Heart right ventricle (tissue), 16 donors: ENCODE measurements at places on chromosomes 6 and 20. TPM values are rescaled to one million over a fixed set of nuclear protein-coding genes. Genes with fewer than 3 reads are reported as not detected.
A peak's percentile ranks its signal among the peaks of the same experiment; 100 is the strongest.

The PARD6B gene
- total RNA-seq: 4.0 TPM

- DNase-seq: no peak
Observed at GRCh38 chr6:154932515-154933027, 62.5 kb upstream of the TIAM2 start.

The CST9 gene
- total RNA-seq: not detected

The ID4 gene
- 1.8 TPM for total RNA-seq

GRCh38 chr6:109297406-109298110, 84.7 kb downstream of the CD164 start:
- DNase-seq: no peak

The PI16 gene
- 13.5 TPM for total RNA-seq

The MYLK4 gene
- total RNA-seq: 1.1 TPM

GRCh38 chr6:3229566-3230178, 2.2 kb upstream of the TUBB2B start:
- no peak for DNase-seq

The ARMC12 gene
- 0.37 TPM for total RNA-seq

The GPX5 gene
- not detected for total RNA-seq

The SLC26A8 gene
- total RNA-seq: 0.11 TPM

The ATP9A gene
- 27.3 TPM for total RNA-seq

GRCh38 chr6:123668063-123668462, 31.3 kb upstream of the TRDN start:
- DNase-seq: no peak

- no peak for DNase-seq
Observed at GRCh38 chr20:47003223-47003622, 108.6 kb downstream of the EYA2 start.

The FAM184A gene
- total RNA-seq: 0.34 TPM

DNA sequence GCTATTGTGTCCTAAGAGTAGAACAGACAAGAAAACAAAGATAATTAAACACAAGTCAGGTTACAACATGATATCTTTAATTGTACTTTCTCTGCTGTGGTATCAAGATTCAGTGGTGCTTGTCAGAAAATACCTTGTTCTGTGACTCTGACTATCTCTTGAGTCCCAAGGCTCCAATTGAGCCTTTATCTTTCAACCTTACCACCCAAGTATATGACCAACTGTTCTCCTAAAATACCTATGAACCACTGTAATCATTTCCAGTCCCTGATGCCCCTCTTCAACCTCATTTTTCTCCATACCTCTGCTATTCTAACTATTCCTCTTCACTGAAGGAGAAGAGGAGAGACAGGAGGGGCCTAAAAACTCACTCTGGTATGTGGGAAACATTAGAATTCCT, 66.9 kb upstream of the TPD52L1 start:
- no peak for DNase-seq

DNA sequence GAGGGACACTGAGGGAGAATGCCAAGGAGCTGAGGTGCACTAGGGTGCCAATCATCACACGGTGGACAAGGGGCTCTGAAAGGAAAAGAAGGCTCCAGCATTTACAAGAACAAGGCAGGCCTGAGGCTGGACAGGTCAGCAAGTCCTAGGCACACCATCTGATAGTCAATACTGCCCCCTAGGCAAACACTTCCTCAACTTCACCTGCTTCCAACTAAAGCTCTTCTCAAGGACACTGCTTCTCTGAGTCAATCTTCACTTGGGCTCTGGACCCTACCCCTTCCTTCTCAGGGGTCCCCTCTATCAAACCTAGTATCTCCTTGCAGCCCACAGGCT, 37.7 kb upstream of the SLC4A11 start:
- no peak for DNase-seq

DNA sequence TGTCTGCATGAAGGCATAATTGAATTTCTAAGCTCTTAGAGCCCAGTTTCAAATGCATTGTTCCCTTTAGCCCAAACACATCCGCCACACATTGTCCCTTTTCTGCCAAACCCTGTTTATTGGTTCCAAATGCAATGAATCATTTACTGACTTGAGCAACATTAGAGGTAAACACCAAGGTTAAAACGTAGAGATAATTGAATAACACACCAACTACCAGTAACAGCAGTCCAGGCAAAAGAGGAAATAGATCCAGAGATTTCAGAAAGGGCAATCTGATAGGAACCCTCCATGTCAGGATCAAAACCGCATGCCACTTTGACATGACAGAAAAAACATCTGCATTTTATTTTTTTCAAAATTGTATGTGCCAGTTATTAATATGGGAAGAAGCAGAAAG, 114.8 kb downstream of the PKHD1 start:
- no peak for DNase-seq

DNA sequence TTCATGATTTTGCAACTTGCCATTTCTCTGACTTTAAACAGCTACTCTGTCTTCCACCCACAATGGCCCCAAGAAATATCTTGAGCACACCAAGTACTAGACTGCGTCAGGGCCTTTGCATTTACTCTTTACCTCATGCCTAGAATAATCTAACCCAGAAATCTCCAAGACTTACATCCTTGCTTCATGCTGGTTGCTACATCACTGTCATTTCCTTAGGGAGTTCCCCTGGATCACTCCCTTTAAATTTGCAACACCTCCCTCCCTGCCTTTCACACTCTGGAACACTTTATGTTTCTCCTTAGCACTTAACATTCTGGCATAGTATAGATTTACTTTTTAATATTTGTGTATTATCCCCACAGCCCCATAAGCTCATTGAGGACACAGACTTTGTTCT, 4.9 kb upstream of the ELOVL5 start:
- no peak for DNase-seq

- DNase-seq: peak; percentile 72
Observed at GRCh38 chr6:108463784-108464183, 96.9 kb upstream of the FOXO3 start.

DNA sequence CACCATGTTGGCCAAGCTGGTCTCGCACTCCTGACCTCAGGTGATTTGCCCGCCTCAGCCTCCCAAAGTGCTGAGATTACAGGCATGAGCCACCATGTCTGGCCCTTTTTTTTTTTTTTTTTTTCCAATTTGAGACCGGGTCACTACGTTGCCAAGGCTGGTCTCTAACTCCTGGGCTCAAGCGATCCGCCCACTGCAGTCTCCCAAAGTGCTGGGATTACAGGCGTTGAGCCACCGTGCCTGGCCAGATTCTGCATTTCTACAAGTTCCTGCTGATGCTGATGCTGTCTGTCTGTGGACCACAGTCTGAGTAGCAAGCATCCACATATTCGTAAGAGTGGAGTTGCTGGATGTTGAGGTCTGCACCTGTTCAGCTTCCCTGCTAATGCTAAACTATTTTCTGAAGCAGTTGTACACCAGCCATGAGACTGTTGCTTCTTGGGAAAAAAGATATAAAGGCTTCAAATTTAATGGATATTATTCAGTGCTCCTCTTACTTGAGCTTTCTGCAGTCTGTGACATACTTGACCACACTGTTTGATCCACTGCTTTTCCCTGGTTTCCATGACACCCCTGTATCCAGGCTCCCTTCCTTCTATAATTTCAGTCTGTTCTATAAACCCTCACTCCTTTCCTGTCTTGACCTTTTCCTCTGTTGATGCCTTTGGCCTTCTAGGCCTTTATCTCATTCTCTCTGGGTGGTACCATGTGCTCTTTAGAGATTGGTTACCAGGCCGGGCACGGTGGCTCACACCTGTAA, 10.1 kb upstream of the ZBTB12 start:
- DNase-seq: no peak

GRCh38 chr20:50285376-50286173, 94.9 kb downstream of the CEBPB start:
- DNase-seq: no peak

GRCh38 chr6:210104-210456, 82.2 kb upstream of the DUSP22 start:
- no peak for DNase-seq

The ECT2L gene
- total RNA-seq: 2.2 TPM

- no peak for DNase-seq
Observed at GRCh38 chr6:165939047-165939446, 228.6 kb downstream of the TBXT start.

GRCh38 chr6:5132731-5133130, 47.6 kb downstream of the PPP1R3G start:
- peak; percentile 57 for DNase-seq

GRCh38 chr6:142885182-142885867, 59.7 kb downstream of the HIVEP2 start:
- peak; percentile 61 for DNase-seq

GRCh38 chr20:53080969-53081871, 109.1 kb downstream of the TSHZ2 start:
- DNase-seq: no peak

The TRIM15 gene
- not detected for total RNA-seq

The CST1 gene
- total RNA-seq: not detected

The OR2B6 gene
- not detected for total RNA-seq

DNA sequence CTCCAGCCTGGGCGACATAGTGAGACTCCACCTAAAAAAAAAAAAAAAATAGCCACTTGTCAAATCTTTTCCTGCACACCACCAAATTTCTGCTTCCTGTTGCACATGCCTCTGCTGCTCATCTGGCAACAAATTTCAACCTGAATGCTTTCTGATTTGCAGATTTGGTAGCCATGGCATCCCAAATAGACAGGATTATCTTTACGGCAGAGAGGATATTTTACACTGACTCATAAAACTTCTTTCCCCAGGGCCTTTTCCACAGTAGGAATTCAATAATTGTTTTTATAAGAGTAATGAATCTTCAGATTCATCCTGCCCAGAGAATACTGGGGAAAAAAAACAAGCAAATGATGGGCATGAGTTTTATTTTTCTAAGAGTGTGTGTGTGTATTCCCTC, 264.6 kb downstream of the FRK start:
- no peak for DNase-seq

DNA sequence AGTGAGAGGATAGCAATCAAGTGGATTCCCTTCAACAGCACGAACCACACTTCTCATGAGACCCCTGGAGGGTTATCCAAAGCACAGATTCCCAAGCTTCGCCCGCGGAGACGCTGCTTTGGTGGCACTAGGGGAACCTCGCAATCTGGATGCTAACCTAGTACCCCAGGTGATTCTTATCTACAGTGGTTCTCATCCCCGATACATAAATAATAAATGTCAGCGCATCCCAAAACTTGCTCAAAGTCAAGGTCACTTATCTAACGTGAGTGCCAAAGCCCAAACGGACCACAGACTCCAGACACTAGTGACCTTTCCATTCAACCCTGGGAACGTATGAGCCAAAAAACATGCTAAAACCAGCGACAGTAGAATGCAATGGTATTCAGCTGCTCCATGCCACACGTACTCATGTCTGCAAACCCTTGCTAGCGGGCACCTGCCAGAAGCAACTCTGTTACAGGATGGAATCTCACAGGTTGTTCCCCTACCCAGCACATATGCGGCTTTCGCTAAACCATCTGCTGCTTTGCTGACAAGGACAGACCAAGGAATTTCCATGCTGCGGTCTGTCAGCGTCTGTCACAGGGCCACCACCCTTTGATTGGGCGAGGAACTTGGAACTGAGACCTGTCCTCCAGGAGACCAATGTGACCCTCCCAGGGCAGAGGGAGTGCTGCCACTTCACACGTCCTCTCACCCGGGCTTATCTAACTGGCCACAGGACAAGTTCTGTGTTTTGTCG, 16.8 kb downstream of the MYLK4 start:
- DNase-seq: peak; percentile 62

The B3GAT2 gene
- not detected for total RNA-seq

DNA sequence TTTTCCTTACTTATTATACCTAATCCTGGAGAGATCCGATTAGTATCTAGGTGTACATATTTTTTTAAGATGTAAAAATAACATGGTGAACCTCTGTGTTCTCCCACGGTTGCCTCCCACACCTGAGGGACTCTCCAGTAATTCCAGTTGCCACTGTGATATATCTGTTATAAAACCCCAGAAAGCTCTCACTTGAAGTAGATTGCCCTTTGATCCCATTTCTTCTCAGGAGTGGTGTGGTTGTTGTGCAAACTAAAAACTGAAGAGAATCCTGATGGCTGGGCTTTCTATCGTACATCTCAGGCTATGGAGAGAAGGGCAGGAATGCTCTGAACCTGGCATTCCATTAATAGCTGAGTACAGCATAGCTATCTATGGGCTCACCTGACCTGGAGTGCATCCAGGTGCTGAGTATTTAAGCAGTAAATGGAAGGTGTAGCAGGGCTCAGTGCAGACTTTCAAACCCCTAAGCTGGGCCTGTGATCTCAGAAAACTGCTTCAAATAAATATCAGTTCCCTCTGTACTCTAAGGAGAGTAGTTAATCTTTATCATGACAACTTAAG, 41.0 kb downstream of the VGLL2 start:
- DNase-seq: no peak

The RPP40 gene
- 4.1 TPM for total RNA-seq

DNA sequence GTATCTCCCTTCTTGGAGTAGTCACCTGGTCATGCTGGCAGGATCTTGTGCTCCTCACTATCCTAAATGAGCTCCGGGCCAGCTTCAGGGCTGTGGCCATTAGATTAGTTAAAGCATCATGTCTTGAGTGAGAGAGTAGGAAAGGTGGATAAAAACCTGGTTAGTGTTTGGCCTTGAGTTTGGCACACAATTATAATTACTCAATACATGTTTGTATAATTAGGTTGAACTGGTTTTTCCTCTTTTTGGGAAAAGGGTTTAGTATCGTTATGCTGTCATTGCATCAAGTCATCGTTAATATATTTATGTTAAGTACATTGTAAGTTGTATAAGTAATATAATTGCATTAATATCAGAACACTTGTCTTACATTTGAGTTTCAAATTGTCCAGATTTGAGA, 126.3 kb downstream of the CDKAL1 start:
- no peak for DNase-seq

GRCh38 chr6:73139681-73140383, 85.5 kb downstream of the KHDC1L start:
- no peak for DNase-seq

The HLA-DQA2 gene
- 2.0 TPM for total RNA-seq

The HEY2 gene
- 34.3 TPM for total RNA-seq

DNA sequence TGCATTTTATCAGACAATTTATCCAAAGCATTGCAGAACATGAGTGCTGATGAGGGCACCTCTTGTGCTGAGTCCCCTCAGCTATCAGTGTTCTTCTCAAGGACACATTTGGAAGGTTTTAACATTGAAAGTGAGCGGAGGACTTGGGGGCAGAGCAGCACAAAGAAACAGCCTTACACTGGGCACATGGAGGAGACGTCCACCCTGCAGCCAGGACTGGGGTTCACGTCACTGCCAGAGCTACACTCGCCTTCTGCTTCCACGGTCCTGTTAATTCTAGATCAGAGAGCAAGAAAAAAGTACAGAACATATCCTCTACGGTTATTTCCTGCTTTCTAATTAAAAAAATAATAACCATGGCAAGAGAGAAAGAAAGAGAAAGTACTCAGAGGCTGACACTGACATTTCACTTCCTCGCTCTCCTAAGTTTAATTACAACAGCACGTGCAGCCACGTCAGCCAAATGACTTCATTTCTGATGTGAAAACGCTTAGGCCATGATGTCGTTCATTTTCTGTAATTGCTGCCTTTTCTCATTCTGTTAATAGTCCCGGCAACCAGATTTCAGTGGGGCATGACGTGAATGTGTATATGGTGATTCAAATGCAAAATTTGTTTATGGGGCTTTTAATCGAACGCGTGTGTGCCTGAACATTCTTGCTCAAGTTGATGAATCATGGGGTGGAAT, 5.1 kb downstream of the PRND start:
- DNase-seq: no peak
